Left lung (tissue), 14 donors: ENCODE measurements at places on chromosomes 12 and 14. TPM values are rescaled to one million over a fixed set of nuclear protein-coding genes. Genes with fewer than 3 reads are reported as not detected.

LRCOL1 gene
- polyA plus RNA-seq: 1.5 TPM

RASSF9 gene
- polyA plus RNA-seq: 16.3 TPM

LBHD2 gene
- not detected for polyA plus RNA-seq

ARG2 gene
- polyA plus RNA-seq: 1.9 TPM

SYNDIG1L gene
- 0.55 TPM for polyA plus RNA-seq

KRT6A gene
- polyA plus RNA-seq: not detected

VASH1 gene
- 51.8 TPM for polyA plus RNA-seq

NFATC4 gene
- polyA plus RNA-seq: 75.3 TPM

GPX2 gene
- 0.86 TPM for polyA plus RNA-seq

PRICKLE1 gene
- polyA plus RNA-seq: 48.5 TPM

GCH1 gene
- polyA plus RNA-seq: 5.7 TPM

ZNF891 gene
- 6.2 TPM for polyA plus RNA-seq

ATF7IP gene
- polyA plus RNA-seq: 56.3 TPM
